ENCODE measurements at places on chromosomes 5 and 9.

GRCh38 chr5:26388976-26389375 is 649.4 kb downstream of the CDH9 start:
- no peak for DNase-seq

- no peak for DNase-seq
Observed at GRCh38 chr5:26669523-26669922, 368.9 kb downstream of the CDH9 start.

DNA sequence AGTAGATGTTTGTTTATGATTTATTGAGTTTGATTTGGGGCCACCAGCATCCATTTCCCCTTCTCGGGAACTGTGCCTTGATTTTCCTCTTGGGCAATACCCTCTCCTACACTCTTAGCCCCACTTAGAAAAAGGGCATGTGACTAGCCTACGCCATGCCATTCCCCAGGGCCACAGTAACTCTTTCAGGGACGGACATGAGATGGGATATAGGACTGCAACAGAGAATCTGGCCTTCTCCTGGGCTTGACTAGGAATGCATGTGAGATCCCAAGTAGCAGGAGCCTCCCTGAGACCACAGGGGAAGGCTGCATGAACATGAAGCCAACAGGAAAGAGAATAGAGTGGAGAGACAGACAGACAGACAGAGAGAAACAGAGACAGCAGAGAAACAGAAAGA is 30.7 kb upstream of the SPARC start:
- no peak for DNase-seq

DNA sequence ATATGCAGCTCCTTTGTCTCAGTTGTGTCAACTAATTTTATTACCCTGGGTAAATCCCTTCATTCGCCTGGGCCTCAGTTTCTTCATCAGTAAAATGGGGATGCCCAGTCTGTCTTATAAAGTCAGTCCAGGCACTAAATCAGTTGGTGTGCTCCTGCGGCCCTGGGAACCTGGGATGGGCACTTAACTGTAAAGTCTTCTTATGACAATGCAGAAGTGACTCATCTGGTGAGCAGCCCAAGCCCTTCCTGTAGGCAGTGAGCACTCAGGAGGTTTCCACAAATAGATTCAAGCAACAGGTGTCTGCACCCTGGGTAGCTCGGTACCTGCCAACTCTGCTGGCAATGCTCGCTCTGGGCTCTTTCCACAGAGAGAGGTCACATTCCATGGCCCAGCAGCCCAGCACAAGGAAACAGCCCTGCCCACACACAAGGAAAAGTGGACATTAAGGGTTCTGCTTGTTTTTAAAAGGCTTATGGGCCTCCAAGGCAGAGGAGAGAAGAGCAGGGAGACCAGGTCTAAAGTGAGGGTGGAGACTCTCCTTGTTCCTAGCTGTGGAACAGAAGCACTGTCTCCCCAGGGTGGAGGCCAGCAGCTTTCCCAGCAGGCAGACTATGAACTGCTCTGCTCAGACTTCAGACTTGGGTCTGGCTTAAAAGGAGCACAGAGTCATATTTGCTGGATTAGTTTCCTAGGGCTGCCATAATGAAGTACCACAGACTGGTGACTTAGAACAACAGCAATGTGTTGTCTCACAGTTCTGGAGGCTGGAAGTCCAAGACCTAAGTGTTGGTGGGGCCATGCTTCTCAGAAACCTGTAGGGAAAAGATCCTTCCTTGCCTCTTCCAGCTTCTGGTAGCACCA is 89.7 kb upstream of the ADRA1B start:
- DNase-seq, result no peak

DNA sequence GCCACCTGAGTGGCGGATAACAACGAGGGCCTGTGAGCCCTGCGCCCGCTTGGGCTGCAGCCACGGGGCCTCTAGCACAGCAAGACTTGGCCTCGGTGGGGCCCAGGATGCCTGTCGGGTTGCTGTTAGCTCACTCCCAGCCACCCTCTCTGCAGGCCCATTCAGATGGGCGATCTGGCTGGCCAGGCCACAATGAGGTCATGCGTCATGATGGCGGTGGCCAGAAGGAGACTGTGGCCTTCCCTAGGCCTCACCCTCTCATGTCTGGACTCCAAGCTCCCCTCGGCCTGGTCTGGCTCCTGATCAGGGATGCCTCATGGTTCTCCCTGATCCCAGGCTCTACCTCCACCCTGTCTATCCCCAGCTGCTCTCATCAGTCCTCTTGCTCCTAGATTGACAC is 19.0 kb upstream of the TCOF1 start:
- DNase-seq, result no peak

Measured in stimulated activated CD4-positive, alpha-beta T cell treated with anti-CD3 and anti-CD28 coated beads, Interleukin-1b, Interleukin-23, amount 100 ng/mL, for 4 hours (primary cell).